Cerebellar nuclear complex (tissue), 1 donor: ENCODE measurements at places on chromosomes 7 and 10.

GRCh38 chr7:50068850-50069551 is 24.0 kb downstream of the ZPBP start:
- DNase-seq: no peak

DNA sequence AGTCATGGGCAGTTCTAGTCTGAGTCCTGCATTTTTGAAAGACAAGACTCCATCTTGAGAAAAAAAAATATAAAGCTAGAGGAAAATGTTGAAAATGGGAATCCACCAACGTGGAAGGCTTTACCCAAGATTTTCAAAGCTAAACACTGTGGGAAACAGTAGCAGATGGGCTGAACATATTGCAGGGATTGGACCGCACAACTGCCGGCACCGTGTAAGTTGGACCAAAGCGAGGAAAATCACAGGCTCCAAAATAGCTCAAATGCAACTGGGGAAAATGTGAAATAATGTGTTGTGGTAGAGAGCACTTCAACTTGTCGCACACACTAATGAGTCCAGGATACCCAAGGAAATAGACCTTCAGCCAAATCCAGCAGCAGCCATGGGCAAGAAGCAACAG is 26.4 kb upstream of the ADRB1 start:
- no peak for DNase-seq

- no peak for DNase-seq
These were observed 10.0 kb upstream of the EMX2 start for GRCh38 chr10:117532451-117533107.

- DNase-seq: no peak
These were observed 126.1 kb upstream of the GRB10 start for GRCh38 chr7:50908628-50909290.

- no peak for DNase-seq
These were observed 56.2 kb downstream of the COL17A1 start for GRCh38 chr10:104029521-104029860.

DNA sequence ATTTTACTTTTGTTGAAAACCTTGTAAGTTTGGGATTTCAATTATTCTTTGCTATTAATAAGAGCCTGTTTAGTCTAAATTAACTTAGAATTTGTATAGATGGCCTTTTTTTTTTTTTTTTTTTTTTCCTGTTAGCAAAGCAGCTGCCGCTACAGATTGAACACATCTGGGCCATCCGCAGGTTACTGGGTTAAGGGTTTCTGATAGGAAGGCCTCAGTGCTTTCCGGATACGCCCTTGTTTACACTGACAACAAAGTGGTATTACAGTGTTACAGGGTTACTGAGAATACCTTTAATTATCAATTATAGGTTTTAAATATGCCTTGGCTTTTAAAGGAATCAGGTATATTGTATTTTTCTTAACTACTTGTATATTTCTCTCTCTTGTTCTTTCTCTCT is 76.8 kb downstream of the PTN start:
- DNase-seq: no peak

DNA sequence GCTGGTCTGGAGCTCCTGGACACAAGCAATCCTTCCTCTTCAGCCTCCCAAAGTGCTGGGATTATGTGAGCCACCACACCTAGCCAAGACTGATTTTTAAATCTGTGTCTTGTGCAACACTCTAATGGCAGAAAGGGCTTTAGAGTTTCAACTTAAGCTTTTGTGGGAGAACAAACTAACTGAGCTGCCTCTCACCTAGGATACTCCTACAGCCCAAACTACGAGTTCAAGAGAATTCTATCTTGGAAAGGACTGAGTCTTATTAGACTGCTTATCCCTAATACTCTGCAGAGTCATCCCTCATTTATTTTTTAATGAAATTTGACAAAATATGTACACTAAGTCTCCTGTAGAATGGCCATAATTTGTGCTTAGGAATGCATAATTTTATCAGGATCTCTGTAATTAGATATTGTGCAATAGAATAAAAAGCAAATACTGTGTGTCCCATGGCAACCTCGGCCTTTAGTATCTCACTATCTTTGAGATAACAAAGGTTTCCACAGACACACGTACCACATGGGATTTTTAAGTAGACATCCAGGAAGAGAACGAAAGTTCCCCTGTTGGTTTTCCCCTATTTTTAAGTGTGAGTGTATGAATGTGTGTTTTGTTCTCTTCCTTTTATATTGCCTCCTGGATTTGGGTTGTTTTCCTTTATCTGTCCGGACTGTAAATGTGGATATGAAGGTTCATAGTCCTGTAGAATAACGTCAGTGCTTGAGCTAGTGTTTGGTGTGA is 199.4 kb upstream of the TCF7L2 start:
- DNase-seq: no peak

- no peak for DNase-seq
These were observed 728.3 kb downstream of the SORCS1 start for GRCh38 chr10:106436123-106436715.

DNA sequence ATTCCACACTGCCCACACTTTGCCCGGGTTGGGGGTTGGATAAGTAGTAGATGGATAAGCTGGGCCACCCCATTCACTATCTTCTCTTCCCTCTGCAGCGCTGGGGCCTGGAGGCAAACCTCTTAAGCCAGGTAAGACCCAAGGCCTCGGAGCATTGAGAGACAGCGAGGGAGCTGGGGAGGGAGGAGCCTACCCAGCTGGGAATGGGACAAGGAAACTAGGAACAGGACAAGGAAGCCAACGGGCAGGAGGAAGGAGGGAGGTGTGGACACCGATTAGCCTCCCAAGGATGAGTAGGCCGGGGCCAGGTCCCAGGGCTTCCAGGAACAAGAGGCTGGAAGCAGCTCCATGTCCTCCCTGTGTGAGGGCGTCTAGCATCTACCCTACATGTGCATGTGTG is 9.6 kb downstream of the ELN start:
- DNase-seq: no peak

DNA sequence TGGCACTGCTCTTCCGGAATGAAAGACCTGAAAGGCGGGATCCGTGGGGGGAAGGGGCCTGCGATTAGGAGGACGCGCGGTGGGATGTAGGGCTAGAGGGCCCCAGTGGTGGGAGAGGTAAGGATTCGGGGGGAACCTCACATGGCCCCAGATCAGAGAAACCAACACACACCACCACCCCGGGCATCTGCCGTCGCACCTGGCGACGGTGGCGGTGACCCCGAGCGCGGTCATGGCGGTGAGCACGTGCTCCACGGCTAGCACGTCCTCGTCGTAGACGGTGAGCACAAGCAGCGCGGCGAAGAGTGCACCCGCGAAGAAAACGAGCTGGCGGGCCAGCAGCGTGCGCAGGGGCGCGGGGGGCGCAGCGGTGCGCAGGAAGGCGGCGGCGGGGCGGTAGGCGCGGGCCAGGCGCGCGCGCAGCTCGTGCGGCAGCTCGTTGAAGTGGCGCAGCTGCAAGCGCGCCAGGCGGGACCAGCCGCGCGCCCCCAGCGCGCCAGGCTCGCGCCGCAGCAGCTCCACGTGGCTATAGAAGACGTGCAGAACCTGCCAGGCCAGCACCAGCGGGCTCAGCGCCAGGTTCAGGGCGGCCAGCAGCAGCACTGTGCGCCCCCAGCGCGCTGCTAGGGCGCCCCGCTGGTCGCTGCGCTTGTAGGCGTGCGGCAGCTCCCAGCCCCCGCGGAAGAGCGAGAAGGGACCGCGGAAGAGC is 5.7 kb downstream of the ATG9B start:
- no peak for DNase-seq

- no peak for DNase-seq
These were observed 167.2 kb downstream of the AKR1D1 start for GRCh38 chr7:138243430-138243829.

DNA sequence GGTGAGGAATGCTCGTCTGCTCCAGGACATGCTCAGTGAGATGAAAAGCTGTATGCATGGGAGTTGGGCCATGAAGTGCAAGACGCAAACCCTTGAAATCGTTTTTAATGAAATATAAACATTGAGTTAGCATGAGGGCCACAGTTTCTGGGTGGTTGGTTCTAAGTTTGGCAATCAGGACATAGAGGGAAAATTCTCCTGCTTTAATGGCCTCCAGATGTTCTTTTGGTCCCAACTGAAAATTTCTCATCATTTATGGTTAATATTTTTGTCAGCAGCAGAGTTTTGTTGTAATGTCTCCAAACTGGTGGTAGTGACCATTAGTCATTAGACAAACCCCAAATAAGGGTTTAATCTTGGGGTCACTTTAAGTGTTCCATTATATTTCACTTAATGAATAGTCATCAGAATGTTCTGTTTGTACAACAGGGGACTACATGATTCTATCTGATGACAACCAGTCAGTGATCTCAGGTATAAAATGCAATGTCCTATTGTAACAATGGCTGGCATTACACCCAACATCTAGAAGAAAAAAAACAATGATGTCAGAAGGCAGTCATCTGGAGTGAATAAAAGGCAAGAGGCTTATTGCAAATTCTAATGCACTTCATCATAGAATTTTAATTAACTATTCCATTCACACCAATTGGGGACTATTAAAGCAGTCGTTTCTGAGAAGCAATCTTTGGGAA is 197.4 kb downstream of the JCAD start:
- DNase-seq: no peak

DNA sequence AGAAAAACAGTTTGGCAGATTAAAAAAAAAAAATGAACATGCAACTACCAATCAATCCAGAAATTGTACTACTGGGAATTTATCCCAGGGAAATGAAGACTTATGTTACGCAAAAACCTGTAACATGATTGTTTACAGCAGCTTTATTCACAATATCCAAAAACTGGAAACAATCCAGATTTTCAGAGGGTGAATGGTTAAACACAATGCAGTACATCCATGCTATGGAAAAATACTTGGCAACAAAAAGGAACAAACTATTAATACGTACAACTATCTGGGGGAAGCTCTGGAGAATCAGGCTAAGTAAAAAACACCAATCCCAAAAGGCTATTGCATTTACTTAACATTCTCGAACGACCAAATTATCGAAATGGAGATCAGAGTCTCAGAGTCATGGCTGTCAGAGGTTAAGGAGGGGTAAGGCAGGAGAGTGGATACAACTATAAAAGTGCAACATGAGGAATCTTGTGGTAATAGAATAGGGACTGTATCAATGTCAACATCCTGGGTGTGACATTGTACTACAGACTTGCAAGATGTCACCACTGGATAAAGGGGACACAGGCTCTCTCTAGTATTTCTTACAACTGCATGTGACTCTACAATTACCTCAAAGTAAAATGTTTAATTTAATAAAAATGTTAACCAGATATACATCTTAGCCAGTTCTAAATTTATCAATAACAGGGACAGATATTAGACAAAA is 21.5 kb upstream of the RUFY2 start:
- DNase-seq: no peak

GRCh38 chr7:1843271-1843861 is 173.3 kb downstream of the ELFN1 start:
- no peak for DNase-seq

DNA sequence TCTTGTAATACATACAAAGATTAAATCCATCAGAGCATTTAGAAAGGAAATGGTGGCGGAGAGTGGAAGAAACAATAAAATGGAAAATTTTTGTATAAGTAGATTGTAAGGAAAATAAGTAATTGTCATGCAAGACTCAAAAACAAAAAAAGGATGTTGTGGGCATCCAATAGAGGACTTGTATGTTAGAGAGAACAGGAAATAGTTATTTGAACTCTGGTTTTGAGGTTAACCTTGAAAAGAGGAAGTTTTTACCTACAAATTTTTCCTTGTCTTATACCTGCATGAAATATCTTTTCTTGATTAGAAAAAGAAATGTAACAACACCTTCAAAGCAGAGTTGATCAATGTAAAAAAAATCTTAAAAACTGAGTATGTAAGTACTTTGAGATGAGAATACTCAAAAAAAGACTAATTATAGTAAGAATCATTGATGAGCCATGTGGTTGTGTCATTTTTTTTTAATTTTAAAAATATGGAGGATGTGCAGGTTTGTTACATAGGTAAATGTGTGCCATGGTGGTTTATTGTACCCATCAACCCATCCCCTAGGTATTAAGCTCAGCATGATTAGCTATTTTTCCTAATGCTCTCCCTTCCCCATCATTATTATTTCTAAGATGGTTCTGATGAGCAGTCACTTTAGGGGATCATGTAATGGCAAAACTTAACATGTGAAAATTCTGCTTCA is 11.9 kb downstream of the TMEM106B start:
- no peak for DNase-seq

DNA sequence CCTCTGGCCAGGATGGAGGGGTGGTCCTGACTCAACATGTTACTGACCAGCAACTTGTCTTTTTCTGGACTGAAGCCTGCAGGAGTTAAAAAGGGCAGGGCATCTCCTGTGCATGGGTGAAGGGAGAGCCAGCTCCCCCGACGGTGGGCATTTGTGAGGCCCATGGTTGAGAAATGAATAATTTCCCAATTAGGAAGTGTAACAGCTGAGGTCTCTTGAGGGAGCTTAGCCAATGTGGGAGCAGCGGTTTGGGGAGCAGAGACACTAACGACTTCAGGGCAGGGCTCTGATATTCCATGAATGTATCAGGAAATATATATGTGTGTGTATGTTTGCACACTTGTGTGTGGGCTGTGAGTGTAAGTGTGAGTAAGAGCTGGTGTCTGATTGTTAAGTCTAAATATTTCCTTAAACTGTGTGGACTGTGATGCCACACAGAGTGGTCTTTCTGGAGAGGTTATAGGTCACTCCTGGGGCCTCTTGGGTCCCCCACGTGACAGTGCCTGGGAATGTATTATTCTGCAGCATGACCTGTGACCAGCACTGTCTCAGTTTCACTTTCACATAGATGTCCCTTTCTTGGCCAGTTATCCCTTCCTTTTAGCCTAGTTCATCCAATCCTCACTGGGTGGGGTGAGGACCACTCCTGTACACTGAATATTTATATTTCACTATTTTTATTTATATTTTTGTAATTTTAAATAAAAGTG is 6.0 kb downstream of the PLAU start:
- no peak for DNase-seq

GRCh38 chr10:115674496-115674895 is 581.3 kb downstream of the ATRNL1 start:
- no peak for DNase-seq

DNA sequence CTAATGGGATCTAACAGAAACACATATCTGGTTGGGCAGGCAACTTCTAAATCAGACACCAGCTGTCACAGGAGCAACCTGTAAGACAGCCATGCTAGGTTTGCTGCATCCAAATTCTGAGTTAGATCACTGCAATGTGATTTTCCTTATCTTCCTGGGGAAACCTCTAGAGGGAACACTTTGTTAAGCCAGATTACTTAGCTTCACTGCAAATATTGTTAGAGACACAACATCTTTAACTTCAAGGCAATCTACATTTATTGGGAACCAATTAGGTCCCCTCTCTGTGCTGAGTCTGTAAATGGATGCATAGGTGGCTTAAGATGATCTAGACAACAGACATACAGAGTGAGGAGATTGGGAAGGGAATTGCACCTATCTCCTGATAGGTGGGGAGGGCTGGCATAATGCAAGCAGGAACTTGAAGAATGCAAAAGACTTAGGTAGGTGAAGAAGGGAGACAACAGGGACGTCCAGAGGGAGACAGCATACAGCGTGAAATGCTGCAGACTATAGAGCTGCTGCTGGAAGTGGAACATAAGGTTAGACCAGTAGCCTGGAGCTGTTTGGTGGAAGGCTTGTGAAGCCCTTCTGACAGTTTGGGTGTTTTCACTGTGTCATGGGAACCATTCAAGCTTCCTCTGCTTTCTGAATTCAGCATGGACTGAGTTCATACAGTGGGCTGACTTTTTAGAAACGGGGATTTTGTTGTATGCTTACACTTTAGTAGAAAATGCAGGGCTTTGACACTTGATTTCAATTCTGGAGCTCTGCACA is 109.8 kb upstream of the ELMO1 start:
- no peak for DNase-seq
